ENCODE measurements at places on chromosomes 7 and 10. TPM values are rescaled to one million over a fixed set of nuclear protein-coding genes. Genes with fewer than 3 reads are reported as not detected.

GRCh38 chr10:111473361-111473760 lies 396.5 kb downstream of the ADRA2A start:
- no peak for DNase-seq

DNA sequence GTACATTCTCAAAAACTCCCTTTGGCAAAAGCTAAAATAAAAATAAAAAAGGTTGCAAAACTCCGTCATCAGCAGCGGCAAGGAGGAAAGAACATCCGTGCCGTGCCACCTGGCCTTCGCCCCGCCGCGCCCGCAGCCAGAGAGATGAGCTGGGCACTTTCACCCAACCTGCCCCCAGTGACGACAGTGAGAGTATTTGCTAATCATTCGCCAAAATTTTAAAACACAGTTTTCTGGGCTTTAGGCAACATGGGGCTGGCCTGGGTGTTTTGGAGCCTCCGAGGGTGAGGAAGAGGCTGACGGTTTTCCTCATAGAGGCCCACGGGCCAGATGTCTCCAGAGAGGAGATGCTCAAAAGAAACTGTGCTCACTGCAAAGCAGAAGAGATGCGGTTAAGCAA lies 128.2 kb downstream of the PRKAG2 start:
- DNase-seq = no peak

DNA sequence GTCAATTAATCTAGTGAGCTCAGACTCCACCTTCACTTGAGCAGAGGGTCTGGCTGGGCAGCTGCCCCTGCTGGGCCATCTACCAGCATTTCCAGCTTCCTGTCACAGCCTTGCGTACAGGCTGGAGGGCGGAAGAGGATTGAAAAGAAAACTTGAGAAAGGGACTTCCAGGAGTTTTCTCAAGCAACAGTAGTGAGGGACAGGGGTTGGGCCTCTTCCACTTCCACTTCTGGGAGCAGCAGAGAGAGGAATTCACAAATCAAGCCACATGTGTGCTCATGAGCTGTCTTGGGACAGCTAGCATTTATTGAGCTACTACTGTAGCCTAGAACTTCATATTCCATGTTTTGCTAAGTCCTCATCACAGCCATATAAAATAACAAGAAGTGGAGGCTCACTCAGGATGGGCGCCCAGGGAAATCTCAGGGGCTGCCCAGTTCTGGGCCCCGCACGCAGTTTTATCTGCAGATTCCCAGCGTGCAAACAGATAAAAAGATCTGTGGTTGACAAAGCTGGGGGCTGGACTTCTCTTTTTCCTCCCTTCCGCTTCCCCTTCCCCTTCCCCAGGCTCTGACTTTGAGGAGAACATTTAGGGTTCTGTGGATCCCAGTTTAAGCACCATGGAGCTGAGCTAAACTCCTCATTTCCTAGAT lies 135.8 kb downstream of the RGS10 start:
- no peak for DNase-seq

DNA sequence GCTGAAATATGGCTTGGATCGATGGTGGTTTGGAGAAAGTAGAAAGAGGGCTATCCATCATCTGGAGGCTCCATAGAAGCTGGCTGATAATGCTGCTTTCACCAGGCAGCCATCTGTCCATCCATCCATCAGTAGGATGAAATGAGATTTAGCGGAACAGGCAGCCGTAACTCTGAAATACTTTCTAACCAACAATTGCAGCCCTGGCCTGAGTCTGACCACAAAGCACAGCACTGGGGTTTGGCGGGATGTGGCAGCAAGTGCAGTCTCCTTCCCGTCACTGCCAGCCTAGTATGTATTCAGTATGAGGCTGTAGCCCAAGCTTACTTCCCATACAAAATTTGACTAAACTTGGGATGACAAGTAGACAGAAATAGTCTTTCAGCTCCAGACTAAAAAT lies 38.0 kb downstream of the R3HCC1L start:
- peak; percentile 19 for DNase-seq

DNA sequence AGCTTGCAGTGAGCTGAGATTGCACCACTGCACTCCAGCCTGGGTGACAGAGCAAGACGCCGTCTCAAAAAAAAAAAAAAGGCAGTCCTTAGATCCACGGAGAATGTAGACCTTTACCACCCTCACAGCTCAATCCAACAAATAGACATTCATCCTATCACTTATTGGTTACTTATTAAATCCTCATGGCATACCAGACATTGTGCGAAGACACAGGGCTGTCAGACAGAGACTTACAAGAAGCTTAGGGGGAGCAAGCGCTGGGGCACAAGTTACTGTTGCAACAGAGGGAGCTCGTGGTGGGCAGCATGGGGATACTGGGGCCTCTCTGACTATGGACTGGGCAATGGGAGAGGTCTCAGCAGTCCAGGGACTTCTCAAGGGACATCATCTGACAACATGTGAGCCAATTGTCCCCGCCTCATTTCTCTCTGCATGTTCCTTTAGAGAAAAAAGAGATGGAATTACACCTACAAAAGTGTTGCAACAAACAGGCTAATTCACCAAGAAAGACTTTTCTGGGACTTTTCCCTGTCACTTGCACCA lies 82.8 kb upstream of the TNS3 start:
- DNase-seq = no peak

DNA sequence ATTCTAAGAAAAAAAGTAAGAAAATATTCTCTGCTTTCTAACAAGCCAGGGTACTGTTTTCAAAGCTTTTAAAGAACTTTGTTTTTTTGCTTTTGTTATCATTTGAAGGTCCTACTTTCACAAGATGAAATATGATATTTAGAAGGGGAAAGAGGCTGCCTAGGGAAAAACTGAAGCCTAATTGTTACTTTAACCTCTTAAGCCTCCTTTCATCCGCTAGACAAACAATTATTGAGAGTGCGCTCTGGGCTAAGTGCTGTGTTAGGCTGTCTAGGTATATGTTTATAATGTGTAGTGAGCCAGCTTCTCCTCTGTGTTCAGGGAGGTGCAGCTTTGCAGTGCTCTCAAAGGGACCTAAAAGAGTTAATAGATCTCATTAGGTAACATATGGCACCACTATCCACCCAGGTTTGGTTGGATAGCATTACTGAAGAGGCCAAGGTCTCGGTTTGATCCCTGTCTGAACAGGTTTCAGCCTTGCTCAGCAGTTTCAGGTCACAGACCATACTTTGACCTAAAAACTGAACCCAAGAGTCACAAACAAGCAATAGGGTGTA lies 17.9 kb downstream of the PDK4 start:
- DNase-seq = no peak

DNA sequence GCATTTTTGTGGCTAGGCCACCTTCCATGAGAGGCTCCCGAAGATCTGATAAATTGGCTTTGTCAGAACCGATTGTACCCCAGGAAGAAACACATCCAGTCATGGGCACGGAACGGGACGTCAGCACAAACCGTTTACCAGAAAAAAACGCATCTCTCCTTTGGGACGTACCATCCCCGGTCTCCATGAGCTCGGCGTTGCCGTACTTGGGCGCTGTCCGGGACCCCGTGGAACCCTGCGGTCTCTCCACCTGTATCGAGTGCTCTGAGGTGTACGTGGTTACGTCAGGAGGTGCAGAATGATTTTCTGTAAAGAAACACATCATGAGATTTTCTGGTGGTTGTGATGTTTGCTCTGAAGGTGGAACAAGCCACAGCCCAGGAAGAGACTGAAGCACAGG lies 270.6 kb downstream of the DIP2C start:
- DNase-seq = no peak

DNA sequence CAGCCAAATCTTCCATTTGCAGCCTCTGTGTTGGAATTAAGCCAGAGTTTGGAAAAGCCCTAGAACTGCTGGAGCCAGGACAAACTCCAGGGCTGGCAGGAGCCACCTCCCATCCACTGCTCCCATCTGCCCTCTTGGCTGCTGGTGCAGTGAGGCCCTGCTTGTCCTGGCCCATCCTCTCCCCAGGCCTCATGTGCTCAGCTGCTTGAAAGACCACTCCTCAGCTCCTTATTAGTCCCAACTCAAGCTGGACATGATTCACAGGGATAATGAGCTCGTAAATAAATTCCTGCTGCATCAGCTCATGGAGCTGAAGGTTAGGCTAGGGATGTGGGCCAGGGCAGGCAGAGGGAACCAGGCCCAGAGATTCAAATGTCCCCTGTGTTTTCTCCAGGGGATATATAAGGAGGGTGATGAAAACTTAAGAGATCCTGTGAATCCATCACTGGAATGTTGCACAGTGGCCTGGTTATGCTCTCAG lies 282.8 kb downstream of the RPS24 start:
- peak; percentile 72 for DNase-seq

DNA sequence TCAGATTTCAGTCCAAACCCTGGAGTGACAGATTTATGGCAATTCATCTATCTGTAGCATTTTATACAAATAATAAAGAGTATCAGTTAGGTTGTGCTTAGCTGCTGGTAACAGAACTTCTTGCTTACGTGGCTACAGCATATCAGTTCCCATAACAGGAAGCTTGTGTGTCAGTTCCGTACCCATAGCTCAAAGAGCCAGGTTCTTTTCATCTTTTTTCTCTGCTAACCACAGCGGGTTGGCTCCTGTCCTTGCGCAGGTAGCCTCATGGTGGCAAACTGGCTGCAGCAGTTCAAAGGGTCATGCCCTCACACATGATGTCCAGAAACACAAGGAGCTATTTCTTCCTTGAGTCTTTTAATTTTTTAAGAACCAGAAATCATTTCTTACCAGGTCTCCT lies 1041.8 kb downstream of the GATA3 start:
- DNase-seq = no peak

DNA sequence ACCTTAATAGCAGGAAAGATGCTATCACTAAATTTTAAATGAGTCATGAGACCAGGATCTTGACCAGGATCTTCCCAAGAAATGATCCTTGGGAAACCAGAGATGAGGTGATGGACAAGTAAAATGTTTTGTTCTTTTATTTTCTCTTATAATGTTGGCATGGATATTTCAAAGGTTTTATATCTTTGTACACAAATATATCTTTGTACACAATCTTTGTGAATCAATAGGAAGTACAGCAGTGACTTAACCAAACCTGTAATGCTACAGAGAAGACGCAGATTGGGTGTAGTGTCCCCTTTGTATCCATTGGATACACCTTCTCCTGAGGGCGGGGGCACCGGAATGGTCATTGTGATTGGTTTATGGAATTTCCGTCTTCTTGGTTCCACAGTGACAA lies 180.1 kb upstream of the CCDC6 start:
- no peak for DNase-seq

- peak; percentile 5 for DNase-seq
These were observed 95.7 kb downstream of the POU6F2 start for GRCh38 chr7:39073432-39073831.

- peak; percentile 89 for DNase-seq
These were observed 64.2 kb downstream of the CUL2 start for GRCh38 chr10:35025916-35026315.

- peak; percentile 63 for DNase-seq
These were observed 23.8 kb upstream of the AKR1C1 start for GRCh38 chr10:4939224-4940072.

GRCh38 chr7:2566348-2566889 lies 7.6 kb downstream of the IQCE start:
- no peak for DNase-seq

- peak; percentile 72 for DNase-seq
These were observed 185.6 kb downstream of the ANK3 start for GRCh38 chr10:60203993-60204618.

DNA sequence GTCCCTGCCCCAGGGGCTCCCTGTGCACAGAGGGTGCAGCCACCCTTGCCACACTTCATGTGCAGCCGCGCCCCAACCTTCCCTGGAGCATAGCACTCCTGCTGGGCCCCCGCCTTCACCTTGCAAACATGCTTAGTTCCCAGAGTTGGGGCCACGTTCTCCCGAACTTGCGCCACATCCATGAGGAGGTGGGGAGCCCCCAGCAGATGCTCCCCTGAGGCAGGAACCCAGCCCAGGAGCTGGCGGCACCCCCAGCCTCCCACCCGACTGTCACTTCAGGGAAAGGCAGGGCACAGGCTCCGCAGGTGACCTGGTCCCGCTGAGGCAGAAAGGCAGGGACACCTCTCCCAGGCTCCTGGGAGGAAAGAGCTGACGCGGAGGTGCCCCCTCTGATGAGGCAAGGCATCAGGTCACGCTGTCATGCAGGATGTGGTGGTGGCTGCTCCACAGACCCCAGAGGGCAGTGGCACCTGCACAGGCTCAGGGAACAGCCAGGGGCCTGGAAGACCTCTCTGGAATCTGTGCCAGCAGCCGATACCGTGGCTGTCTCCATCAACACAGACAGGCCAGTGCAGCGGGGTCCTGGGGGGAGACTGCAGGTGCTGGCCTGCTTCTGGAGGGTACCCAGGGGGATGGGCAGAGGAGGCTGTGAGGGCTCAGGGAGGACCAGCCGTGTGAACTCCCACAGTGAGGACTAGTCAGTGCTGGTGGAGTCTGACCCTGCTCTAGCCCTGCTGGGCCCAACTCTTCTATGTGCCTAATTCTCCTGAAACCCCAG lies 221.3 kb downstream of the MAD1L1 start:
- no peak for DNase-seq

DNA sequence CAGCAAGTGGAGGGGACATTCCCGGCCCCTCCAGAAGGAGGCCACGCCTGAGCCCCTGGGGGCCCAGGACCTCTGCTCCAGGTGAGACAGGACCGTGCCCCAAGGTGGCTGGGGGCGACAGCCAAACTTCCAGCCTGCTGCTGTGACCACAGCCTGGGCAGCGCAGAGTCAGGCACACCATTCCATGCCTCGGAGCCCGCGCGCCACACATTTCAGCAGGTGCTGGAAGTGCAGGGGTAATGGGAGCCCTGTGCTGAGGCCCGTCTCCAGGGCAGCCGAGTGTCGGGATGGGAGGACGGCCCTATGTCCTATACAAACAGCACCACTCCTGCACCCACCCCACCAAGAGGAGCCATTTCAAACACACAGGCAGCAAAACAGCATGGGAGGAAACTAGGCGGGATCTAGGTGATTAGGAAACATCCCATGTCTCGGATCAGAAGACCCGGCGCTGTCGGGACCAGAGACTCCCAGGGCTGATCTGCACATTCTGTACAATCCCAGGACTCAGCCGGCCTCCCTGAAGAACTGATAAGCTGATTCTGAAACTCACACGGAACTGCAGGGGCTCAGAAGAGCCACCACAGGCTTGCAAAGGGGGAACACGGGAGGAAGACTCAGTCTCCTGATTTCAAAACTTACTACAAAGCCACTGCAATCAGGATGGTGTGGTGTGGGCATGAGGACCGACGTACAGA lies 272.3 kb downstream of the ELFN1 start:
- no peak for DNase-seq

- DNase-seq = peak; percentile 62
These were observed 26.6 kb downstream of the ZNF775 start for GRCh38 chr7:150405584-150406311.

GRCh38 chr7:144027070-144027469 lies 21.7 kb upstream of the OR2A5 start:
- DNase-seq = peak; percentile 61

- DNase-seq = peak; percentile 51
These were observed 124.8 kb downstream of the KIAA1217 start for GRCh38 chr10:24333736-24334135.

- no peak for DNase-seq
These were observed 62.6 kb upstream of the PDGFA start for GRCh38 chr7:582081-582835.

Gene C10orf53
- total RNA-seq = not detected

Gene HERPUD2
- 33.3 TPM for total RNA-seq

Gene EIF5AL1
- 0.65 TPM for total RNA-seq

Gene DCLRE1A
- 4.0 TPM for total RNA-seq

Gene EIF3B
- 180 TPM for total RNA-seq

Gene FAM131B
- 3.0 TPM for total RNA-seq

Gene CHRM2
- total RNA-seq = 5.2 TPM
